ENCODE measurements at places on chromosomes 13 and 19.

DNA sequence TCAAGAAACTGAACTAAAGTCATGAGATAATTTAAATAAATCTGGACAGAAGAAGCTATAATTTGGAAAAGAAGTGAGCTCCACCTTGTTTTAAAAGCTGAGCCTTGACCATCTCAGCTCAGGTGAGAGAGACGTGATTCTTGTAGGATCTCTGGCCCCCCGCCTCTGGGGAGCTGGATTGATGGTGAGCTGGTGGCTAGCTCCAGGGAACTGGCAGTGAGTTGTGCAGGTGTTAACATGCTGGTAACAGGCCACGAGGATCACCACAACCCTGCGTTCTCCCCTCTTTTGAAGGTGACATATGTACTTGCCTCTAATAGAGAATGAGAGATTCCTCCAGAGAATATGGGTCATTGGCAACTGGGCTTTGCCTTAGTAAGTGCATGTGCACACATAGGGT lies 485.1 kb downstream of the IRS2 start:
- no peak for DNase-seq

- DNase-seq = no peak
These were observed 885 bp downstream of the MLNR start for GRCh38 chr13:49220856-49221589.

GRCh38 chr13:99527301-99527700 lies 26.0 kb downstream of the TM9SF2 start:
- no peak for DNase-seq

DNA sequence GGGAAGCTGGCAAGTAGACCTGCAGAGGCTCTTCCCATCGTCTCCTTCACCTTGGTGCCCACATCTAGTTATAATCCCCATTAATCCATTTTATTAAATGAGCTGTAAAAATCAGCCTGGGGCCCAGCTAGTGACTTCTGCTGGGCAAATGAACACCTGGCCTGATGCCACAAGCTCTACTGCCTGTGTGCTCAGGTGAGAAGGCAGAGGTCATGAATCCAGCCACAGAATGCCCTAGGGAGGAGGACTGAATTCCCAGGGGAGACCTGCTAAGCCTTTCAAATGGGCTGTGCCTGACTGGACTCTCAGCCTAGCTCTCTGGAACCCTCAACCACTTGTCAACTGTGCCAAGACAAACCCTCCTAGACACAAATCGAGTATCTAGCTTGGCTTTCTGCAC lies 74.0 kb downstream of the PDS5B start:
- no peak for DNase-seq

DNA sequence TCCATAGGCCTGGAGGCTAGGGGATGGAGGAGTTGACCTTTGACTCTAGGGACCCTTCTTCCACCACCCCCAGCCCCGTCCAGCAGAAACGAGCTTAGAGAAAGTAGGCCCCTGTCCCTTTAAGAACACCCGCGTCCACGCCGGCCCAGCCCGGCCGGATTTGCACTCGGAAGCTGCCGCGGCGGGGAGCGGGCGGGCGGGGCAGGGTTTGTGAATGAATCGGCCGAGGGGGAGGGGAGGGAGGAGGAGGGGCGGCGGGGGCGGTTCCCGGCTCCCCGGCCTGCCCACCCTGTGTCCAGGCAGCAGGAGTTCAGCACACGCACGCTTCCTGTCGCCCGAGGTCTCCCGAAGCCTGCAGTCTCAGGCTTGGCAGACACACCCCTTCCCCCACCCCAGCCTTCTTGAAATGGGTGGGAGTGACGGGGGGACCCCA lies 1.5 kb downstream of the UNC13A start:
- DNase-seq = peak; percentile 25

GRCh38 chr13:46113596-46113995 lies 8.8 kb upstream of the CPB2 start:
- DNase-seq = no peak

DNA sequence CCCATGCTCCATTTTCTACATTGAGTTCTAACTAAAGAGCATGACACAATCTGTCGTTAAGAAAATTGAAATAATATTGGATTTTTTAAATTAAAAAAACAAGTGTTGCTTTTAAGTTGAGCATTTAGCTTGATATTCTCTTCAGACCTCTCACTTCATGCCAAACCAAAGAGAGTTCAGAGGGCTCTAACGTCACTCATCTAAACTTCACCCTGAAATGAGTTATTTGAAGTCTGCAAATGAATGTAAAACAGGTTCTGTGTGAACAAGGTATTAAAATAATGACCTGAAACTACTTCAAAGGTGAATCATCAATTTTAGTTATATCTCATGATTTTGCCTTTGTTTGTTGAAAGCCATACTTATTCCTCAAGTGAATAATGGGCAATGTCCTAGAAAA lies 61.8 kb downstream of the MRPL57 start:
- DNase-seq = no peak

DNA sequence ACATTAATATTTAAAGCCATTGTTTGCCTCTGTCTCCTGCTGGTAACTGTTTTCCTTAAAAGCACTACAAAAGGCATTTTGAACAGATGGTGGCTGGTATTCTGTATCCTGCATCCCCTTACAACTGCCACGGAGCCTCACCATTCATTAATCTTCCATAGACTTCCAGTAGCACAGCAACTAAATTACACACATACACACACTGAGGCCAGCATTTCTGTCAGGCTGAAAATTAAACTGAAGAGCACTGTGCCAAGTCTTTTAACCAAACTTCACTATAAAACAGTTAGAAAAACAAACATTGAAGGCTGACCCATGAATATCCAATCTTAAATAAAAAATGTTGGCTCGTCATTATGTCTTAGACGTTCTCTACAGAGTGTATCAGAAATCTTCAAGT lies 697.8 kb downstream of the DACH1 start:
- DNase-seq = peak; percentile 46

GRCh38 chr13:111912991-111913760 lies 153.8 kb upstream of the SOX1 start:
- no peak for DNase-seq

DNA sequence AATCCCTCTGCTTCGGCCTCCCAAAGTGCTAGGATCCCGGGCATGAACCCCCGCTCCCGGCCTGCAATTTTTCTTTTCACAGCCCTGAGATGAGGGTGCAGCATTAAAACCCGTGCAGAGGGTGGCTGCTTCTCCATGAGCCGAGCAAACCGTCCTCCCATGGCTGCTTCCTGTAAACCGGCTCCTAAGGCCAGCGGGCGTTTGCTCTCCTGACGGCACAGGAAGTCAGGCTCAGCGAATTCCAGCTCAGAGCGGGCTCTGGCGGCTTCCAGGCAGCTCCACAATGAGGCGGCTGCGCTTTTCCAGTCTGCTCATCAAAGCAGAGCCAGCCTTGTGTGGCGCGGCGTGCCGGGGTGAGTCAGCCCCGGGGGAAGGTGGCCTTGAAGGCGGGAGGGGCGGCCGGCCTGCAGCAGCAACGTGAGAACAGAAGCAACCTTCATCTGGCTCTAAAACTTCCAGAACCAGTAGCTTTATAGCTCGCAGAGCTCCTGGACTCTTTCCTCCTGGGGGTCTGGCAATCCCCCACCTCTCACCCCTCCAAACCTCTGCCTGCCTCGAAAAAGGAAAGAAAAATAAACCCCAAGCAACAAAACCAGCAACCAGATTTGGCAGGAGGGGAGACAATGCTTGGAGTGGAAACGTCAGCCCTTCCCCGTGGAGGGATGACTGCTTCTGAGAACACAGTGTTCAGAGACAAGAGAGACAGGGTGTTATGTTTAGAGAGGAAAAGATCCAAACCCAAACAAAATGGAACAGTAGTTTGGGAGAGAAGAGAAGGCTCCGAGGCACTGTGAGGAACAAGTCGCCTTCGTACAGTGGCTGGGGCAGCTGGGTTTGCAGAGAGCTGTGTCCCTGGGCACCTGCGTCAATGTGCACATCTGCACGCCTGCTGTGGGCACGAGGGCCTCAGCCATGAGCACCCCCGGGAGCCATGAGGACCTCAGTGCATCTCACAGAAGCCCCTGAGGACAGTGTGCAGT lies 67.8 kb downstream of the GADD45B start:
- DNase-seq = peak; percentile 70

- no peak for DNase-seq
These were observed 4.3 kb downstream of the ERCC1 start for GRCh38 chr19:45419396-45419795.

DNA sequence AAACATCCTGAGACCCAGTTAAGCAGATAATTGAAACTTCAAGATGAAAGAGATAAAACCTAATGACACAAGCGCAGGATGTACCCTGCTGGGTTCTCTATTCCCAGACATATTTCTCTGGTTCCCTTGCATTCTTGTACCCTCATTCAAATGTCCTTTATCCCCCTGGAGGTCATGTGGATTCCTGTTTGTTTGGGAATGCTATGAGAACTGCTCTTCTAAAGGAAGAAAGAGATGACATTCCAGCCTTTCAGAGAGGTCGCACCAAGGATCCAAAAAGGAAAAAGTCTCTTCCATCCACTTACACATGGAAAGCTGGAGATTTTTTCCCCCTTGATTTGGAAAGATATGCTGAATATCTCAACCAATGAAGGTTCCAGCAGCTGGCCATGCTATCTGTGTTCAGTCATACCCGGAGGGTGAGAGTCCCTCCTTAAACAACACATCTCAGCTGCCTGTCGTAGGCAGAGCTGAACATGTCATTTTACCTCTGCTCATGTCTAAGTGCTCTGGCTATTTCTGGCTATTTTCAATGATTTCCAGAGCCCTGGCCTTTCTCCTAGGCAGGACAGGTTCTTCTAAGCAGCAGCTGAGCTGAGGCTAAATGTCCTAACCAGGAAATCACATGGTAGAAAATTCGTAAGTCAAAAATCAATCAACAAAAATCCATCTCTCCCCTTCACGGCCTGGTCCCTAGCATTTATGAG lies 52.5 kb downstream of the C13orf42 start:
- DNase-seq = peak; percentile 3

GRCh38 chr19:18763674-18764590 lies 27.2 kb downstream of the COMP start:
- DNase-seq = no peak

DNA sequence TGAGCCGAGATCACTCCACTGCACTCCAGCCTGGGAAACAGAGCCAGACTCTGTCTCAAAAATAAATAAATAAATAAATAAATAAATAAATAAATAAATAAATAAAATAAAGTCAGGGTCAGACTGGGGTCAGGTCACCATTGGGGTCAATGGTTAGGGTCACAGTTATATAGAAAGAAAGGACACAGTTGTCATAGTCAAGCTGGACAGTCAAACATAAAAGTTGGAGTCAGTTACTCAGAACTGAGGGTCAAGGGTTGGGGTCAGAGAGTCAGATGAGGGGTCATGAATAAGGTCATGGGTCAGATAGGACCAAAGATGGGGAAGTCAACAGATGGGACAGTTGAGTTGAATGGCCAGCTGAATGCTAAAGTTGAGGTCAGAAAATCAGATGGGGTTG lies 16.7 kb upstream of the EPOR start:
- DNase-seq = no peak

DNA sequence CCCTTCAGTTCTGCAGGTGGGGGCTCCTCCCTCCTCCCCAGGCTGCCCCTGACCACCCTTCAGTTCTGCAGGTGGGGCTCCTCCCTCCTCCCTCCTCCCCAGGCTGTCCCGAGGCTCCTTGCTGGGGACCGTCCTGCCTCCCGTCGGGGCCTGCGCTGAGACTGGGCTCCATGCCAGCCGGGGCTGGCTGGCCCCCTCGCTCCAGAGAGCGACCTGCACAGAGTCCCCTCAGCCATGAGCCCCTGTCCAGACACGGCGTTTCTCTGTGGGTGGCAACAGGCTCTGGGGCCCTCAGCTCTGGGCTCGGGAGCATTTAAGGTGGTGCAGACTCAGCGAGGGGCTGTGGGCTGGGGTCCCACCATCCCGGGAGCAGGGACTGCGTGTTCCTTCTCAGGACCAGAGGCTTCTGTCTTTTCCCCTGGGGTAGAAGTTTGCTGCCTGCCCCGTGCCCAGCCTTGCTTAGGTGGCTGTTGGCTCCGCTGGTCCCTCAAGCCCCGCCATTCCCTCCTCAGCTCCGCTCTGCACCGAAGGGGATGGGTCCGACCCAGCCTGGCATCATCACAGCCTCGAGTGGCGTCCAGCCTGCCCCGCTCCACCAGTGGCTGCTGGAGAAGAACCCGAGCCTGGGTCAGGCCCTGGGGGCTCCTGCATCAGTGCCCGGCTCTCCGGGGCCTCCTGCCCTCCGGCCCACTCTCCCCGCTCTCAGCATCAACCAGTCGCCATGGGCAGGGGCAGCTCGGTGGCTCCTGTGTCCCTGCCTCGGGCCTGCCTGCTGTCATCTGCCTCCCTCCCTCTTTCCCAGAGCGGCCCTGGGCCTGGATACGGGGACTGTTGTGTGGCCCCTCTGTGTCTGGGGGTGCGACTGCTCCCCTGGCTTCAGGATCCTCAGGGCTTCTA lies 27.6 kb downstream of the CSNK1G2 start:
- DNase-seq = no peak

DNA sequence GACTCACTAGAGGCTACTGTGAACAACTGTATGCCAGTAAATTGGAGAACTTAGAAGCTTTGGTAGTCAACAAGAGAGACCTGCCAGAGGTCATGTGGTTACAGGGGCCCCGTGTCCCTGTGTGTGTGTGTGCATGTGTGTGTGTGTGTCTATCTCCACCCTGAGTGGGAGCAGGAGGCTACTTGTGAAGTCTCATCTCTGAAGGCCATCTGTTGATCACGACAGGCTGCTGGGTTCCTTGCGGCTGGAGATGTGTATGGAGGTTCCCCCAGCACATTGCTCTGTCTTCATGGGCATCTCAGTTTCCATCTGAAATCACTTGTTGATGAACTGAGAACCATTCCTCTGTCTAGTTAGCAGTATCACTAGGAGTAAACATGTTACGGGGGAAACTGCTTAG lies 58.2 kb upstream of the TEX29 start:
- DNase-seq = no peak

DNA sequence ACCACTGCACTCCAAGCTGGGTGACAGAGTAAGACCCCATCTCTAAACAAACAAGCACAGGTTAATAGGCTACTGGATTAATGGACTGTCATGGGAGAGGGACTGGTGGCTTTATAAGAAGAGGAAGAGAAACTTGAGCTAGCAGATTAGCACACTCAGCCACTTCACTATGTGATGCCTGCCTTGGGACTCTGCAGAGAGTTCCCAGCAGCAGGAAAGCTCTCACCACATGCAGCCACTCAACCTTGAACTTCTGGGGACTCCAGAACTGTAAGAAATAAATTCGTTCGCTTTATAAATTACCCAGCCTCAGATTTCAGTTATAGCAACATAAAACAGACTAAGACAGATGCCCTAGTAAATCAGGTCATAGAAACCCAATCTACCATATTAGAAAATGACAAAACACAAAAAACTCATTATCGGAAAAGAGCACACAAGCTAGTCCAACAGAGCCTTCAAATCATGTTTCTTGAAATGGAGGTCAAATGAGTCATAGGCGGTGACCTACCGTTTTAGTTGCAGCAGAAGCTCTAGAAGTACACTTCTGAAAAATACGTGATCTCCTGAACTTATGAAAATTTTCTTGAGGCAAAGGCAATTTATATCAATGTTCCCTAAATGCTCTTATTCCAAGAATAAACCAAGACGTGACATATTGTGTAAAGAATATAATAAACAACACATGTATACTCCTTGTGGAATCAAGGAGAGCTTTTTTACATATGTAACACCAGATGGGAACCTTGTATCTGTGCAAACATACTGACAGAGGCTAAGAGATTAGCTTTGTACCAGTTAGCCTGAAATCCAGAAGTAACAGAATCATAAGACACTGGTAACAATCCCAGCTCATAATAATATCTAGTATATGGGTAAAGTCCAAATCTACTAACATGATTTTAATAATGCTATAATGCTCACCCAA lies 340.9 kb upstream of the SGCG start:
- DNase-seq = no peak

GRCh38 chr19:15154002-15154612 lies 46.7 kb downstream of the NOTCH3 start:
- no peak for DNase-seq
